ENCODE measurements at places on chromosomes 16 and 17.

GRCh38 chr16:70736465-70737376 is 50.9 kb upstream of the MTSS2 start:
- no peak for DNase-seq

- no peak for DNase-seq
Measured at GRCh38 chr16:15986261-15986660, 36.8 kb downstream of the ABCC1 start.

DNA sequence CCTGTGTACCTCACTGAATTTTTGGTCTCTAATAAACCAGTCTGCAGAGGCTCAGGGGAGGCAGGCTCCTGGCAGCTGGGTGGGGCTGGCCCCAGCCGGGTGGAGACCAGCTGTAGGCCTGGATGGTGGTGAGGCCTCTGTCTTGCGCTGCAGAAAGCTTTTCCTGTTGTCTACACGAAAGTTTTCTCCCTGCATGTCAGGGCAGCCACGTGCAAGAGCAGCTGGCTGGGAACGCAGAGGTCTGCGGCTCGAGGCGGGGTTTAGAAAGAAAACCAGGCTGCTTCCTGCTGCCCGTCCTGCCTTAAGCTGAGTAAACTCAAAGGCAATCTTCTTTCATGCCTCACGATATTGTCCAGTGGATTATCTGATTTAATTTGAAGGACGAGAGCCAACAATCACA is 2.4 kb downstream of the SERPINF1 start:
- peak; percentile 71 for DNase-seq

DNA sequence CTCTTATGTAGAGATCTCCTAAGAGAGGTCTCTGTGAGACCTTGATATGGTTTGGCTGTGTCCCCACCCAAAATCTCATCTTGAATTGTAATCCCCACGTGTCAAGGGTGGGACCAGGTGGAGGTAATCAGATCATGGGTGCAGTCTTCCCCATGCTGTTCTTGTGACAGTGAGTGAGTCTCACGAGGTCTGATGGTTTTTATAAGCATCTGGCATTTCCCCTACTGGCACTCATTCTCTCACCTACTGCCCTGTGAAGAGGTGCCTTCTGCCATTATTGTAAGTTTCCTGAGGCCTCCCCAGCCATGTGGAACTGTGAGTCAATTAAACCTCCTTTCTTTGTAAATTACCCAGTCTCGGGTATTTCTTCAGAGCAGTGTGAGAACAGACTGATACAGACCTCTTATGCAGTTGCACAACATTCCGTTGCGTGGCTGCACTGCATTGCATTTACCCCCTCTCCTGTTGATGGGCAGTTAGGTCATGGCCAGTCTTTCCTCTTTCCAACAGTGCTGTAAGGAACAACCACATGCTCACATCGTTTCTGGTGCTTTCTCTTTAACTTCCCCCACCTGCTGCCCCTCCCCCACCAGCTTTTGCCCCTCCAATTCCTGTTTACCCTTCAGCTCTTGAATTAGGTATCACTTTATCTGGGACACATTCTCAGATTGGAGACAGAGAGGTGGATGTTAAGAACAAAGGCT is 43.6 kb upstream of the MED9 start:
- DNase-seq, result no peak

DNA sequence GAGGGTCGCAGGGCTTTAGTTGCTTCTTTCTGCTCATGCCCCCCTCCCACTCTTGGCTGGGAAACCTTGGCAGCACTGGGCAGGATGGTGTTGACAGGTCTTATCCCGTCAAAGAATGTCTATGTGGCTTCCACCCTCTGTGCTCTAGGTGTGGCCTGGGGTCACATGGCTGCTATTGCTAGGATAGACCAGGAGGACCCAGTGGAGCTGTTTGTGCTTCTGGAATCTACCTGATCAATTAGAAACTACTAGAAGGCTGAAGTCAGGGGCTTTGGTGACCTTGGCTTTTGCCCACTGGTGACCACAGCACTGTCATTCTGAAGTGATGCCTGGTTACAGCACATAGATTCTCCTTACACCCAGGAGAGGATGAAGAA is 105.8 kb downstream of the CMIP start:
- DNase-seq, result no peak

DNA sequence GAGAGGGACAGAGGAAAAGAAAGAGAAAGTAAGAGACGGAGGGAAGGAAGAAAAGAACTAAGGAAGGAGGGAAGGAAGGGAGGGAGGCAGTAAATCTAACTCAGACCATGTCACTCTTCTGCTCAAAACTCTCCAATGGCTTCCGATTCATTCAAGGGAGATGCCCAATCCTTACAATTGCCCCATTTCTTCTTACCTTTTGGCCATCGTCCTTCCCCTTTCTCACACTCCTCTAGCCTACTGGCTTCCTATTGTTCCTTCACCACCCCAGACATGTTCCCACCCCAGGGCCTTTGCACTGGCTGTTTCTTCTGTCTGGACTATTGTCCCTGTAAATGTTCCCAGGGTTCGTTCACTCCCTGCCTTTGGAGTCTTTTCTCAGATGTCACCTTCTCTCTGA is 72.3 kb downstream of the TOX3 start:
- DNase-seq, result no peak

DNA sequence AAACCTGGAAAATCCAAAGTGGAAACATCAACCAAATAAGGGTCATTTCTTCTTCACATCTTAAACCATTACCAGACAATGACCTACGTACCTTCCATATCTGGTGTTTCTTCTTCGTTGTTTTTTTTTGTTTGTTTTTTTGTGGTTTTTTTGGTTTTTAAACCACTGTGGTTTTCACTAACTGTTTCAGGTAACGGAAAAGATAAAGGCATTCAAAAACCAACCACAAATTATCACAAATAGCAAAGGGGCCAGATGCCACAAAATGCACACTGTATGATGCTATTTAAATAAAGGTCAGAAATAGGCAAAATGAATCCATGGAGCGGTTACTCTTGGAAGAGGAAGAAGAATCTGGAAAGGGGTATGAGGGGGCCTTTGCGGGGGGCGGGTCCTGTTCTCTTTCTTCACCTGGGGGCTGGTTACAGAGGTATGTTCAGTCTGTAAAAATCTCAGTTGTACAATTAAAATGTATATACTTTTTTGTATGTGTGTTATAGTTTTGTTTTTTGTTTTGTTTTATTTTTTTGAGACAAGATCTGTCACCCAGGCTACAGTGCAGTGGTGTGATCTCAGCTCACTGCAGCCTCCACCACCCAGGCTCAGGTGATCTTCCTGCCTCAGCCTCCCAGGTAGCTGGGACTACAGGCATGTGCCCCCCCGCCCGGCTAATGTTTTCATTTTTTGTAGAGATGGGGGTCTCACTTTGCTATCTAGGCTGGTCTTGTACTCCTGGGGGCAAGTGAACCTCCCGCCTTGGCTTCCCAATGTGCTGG is 29.6 kb downstream of the LITAF start:
- no peak for DNase-seq

DNA sequence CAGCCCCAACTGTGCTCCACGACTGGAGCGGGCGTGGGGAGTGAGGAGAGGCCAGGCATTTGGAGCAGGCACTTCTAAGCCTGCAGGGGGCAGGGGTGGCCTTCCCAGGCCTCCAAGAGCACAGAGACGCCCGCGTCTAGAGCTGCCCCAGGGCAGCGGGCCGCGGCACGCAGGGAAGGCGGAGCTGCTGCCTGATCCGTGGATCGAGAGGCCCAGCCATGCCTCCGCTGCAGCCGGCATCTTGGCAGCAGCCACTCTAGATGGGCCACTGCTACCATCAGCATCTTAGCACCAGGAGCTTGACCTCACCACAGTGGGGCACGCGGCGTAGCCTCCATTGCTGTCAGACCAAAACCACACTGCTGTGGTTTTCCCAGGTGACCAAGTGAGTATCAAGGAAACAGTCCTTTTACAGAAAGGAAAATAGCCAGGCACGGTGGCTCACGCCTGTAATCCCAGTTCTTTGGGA is 20.4 kb upstream of the WDR45B start:
- peak; percentile 20 for DNase-seq
